ENCODE measurements at places on chromosomes 2 and 18.

GRCh38 chr2:55169359-55169758, 62.7 kb downstream of the CLHC1 start:
- no peak for DNase-seq

DNA sequence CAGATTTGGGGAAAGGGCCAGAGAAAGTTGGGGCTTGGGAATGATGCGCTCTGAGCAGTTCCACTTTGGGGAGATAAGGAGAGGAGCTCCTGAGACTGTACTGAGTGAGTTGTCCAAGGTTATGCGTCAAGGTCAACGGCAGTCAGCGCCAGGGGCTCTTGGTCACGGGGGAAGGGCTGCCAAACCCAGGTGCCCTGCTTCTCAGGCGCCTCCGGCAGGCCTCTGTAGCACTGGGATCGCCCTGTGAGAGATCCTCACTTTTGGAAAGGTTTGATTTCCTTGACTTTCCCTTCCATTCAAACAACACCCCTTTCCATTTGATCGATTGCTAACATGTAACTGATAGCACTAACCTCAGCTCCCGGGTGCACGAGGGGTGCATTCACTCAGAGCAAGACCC, 136.5 kb upstream of the SOX11 start:
- DNase-seq: no peak

DNA sequence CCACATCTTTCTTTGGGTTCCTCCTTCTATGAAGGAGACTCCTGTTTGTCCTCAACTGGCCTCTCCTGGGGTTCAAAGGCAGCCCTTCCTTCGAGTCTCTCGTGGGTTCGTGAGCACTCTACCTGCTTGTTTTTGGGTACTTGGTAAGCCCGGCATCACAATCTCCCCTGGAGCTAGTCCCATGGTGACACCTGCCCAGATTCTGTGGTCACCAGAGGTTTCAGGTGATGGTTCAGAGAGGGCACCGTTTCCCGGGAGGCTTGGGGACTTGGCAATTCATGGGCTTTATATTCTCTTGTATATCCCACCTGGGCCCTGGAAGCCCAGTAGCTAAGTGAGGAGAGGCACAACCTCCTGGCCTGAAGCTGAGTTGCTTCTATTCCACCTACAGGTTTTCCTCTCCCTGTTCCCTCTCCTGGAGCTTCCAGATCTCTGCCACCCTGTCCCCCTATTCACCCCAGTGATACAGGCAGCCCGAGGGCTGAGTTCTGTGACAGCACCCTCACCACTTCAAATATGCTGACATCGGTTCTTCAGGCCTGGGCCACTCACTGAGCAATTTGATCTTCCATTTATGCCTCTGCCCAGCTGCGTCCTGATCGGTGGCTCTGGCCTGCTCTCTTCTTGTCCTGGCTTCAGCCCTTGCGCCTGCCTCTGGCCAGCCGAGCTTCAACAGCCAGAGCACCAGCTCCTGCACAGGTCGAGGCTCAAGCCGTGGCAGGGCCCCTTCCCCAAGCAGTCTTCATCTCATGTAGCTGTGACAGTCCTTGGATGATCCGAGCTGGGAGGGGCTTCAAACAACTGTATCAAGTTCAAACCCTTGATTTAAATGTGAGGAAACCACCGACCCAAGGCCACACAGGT, 91.5 kb downstream of the MSH2 start:
- DNase-seq: no peak

DNA sequence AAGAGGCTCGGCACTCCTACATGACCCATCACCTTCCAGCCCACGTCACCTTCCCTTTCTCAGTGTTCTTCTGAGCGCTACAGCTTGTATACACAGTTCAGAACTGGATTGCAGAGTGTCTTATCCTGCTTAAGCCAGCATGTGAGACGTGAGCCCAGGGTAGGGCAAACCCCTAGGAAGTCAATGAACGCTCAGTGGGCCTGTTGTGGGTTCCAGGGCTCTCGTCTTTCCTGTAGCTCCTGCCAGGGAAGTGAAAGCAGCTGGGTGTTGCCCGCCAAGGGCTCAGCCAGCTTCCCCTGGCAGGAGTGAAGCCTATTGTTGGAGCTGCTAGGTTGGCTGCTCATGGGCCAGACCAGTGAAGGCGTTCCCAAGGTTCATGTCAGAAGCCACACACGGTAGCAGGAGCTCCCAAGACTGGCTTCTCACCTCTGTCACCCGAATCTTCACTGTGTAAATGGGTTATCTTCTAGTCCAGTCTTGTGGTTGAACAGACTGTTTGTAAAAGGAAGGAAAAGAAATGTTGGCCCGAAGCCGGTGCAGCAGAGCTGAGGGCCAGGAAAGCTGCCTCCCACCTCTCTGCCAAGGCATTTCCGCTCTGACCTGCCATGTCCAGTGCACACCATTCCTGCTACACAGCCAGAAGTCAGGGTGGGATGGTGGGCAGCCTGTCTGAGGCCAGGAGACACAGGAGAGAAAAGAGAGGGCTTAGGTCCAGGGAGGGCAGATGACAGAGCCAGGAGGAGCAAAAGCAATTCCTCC, 69.6 kb upstream of the RMDN2 start:
- no peak for DNase-seq

Measured in activated T-cell treated with anti-CD3 and anti-CD28 coated beads, Interleukin-2, amount 50 U/mL, for 72 hours (primary cell).